ENCODE measurements at places on chromosomes 5 and 9.
A peak's percentile ranks its signal among the peaks of the same experiment; 100 is the strongest.

GRCh38 chr5:124235576-124235975 is 510.9 kb downstream of the ZNF608 start:
- DNase-seq, result no peak

GRCh38 chr9:37035648-37036370 is 1.7 kb upstream of the PAX5 start:
- peak; percentile 51 for DNase-seq

- DNase-seq, result no peak
Observed at GRCh38 chr5:42059291-42059690, 134.2 kb downstream of the FBXO4 start.

DNA sequence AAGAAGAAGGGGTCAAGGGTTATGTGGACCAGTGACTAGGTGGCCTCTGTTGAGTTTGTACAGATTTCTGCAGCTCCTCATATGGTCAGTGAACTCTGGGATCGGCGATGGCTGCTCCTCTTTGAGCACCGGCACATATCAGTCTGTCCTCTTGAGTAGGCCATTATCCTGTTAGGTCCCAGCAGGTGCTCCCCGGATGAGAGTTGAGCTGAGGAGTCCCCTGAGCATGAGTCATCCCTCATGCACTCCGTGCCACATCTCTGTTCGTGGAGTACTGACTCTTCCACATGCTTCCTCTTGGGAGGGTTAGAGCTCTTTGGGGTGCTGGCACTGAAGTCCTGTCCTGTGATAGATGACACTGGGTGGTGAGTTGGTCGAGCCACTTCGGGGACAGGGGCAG is 143.7 kb downstream of the PTTG1 start:
- DNase-seq, result no peak

GRCh38 chr5:132211787-132212186 is 15.9 kb downstream of the P4HA2 start:
- no peak for DNase-seq

DNA sequence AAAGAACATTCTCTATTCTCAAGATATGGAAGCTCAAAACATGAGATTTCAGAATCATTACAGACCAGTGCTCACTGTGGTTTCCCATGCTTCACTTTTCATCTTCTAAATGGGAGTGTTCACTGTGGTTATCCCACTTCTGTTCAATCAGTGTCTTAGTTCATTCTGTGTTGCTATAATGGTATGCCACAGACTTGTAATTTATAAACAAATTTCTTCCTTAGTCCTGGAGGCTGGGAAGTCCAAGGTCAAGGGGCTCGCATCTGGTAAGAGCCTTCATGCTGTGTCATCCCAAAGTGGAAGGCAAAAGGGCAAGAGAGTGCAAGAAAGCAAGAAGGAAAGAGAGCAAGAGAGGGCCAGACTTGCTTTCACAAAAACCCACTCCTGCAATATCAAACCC is 146.3 kb downstream of the TTC39B start:
- no peak for DNase-seq

DNA sequence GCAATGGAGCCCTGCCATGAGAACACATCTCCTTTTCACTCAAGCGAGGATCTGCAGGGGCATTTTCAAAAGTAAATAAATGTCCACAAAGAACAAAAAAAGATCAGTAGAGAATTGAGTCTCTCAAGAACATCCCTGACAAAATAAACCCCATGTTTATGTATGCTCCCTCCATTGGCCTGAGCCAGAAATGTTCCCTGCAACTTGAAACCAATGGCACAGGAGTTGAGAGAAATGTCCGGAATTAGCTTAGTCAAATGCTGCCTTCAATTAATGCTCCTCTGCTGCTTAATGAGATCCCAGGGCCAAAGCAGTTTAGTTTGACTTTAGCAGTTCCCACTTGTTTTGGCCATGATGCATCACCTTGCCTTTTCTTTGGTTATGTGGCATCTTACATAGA is 238.3 kb downstream of the EBF1 start:
- no peak for DNase-seq

GRCh38 chr5:132006331-132007120 is 4.9 kb downstream of the ACSL6 start:
- DNase-seq, result no peak

GRCh38 chr5:86332851-86333250 is 284.9 kb upstream of the COX7C start:
- no peak for DNase-seq

- DNase-seq, result no peak
Observed at GRCh38 chr5:36458746-36459145, 147.7 kb upstream of the SLC1A3 start.

GRCh38 chr9:8419596-8420275 is 620.2 kb upstream of the DMAC1 start:
- no peak for DNase-seq

GRCh38 chr5:91283899-91284298 is 99.2 kb downstream of the ARRDC3 start:
- no peak for DNase-seq

DNA sequence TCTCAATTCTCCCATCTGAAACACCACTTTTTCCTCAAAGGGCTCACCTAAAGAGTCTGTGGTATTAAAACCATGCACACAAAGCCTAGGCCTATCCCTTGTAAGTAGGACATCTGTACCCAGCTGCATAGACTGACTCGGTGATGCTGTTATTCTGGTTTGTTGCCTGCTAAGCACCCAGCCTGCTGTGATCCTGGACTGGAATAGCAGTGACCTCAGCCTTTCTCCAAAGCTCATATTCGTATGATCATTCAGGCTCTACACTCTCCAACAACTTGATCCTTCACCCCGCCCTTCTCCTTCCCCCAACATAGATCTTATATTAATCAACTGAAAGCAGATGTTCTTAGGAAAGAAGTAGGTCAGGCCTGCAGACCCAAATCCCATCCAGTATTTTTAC is 81.4 kb upstream of the WWC1 start:
- DNase-seq, result no peak

GRCh38 chr9:3012245-3012644 is 168.3 kb upstream of the PUM3 start:
- no peak for DNase-seq

DNA sequence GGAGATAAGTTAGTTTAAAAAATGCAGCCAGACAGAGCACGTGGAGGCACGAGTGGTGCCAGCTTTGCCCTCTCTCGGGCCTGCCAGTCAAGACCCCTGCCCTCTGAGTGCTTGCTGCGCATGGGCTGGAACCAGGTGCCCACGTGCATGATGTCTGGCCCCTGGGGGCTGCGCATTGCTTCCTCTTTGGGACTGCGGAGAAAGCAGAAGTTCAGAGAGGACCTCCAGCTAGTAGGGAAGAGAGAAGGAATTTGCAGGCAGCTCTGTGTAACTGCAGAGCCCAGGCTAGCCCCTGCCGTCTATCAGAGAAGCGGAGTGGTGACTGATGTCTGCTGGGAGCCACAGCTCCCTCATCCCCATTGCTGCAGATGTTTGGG is 9.7 kb upstream of the RNU6ATAC start:
- DNase-seq, result no peak

GRCh38 chr5:137782984-137783536 is 28.9 kb upstream of the HNRNPA0 start:
- DNase-seq, result no peak

Measured in right renal pelvis (tissue), 4 donors.